ENCODE measurements at places on chromosomes 13 and 19. TPM values are rescaled to one million over a fixed set of nuclear protein-coding genes. Genes with fewer than 3 reads are reported as not detected.

The VPS36 gene
- total RNA-seq = 18.0 TPM

The PTH2 gene
- total RNA-seq = 1.7 TPM

The TMIGD2 gene
- 0.55 TPM for total RNA-seq

The DIRAS1 gene
- 24.3 TPM for total RNA-seq

The ZNF578 gene
- total RNA-seq = 21.9 TPM

The ZNF66 gene
- 34.8 TPM for total RNA-seq

The CKM gene
- total RNA-seq = not detected

The NRTN gene
- total RNA-seq = 4.9 TPM

The C1QTNF9 gene
- not detected for total RNA-seq

The ZNF667 gene
- 10.8 TPM for total RNA-seq
